ENCODE measurements at places on chromosomes 1 and 21. TPM values are rescaled to one million over a fixed set of nuclear protein-coding genes. Genes with fewer than 3 reads are reported as not detected.

DNA sequence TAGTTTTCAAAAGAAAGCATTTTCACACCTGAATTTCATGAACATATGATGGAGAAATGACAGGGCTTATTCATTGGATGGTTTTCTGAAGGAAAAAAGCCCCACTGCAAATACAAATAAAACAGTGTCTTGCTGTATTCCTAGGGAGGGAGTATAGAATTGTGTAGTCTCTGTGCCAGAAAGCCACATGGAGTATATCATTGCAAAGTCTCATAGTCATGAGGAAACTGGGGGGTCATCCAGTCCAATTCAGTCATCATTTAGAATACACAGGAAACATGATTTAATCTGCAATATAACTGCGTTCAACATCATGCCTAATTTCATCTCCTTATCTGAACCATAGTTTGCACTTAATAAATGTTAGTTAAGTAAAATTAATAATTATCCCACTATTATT, 222.3 kb downstream of the NTNG1 start:
- no peak for DNase-seq

GRCh38 chr1:193102662-193103061, 2.6 kb downstream of the GLRX2 start:
- DNase-seq = no peak

DNA sequence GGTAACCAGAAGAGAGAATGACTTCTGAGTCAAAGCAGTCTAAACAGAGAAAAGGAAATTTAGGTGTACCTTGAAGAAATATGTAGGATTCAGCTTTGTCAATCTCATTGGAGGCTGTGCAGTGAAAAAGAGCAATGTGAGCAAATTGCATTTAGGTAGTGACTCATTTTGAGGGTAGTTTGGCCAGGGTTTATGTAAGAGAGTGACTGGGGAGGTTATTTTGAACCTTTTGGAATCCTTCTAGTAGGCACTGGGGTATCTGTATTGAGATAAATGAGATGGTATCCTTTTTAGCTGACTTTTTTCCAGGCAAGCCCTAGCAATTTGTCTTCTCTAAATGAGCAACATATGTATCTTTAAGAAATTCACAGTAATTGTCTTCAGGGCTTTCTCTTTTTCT, 95.9 kb downstream of the DISP1 start:
- DNase-seq = peak; percentile 62

DNA sequence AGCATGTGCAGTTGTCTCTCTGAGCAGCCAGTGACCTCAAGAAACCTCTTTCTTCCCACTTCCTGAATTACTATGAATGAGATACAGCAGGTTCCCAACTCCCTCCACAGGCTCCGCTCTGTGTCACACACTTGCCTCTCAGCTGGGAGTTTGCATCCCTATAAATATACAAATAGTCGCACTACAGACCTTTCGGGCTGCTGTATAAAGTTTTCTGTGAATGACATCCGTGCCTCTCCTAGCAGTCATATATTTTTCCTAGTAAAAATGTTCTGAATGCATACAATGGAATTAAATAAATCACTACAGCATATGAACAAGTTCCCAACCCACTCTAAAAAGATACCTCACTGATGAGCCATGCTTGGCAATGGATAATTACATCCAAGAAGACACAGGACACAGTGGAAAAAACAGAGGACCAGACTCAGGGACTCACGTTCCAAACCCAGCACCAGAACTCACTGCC, 66.8 kb downstream of the CAPZB start:
- DNase-seq = no peak

GRCh38 chr1:1069711-1070676, 4.1 kb downstream of the RNF223 start:
- DNase-seq = no peak

GRCh38 chr1:58149271-58149812, 397.2 kb downstream of the OMA1 start:
- DNase-seq = no peak

- DNase-seq = peak; percentile 97
Observed at GRCh38 chr21:35565204-35565611, 495.1 kb downstream of the SETD4 start.

- no peak for DNase-seq
Observed at GRCh38 chr1:164155347-164155746, 403.6 kb upstream of the PBX1 start.

- no peak for DNase-seq
Observed at GRCh38 chr1:71231751-71232150, 150.9 kb upstream of the ZRANB2 start.

PGLYRP4 gene
- total RNA-seq = not detected

Data from M059J (cell line).